Astrocyte (in vitro differentiated cells and primary cell): ENCODE measurements at places on chromosomes 5 and 9. TPM values are rescaled to one million over a fixed set of nuclear protein-coding genes. Genes with fewer than 3 reads are reported as not detected.
A peak's percentile ranks its signal among the peaks of the same experiment; 100 is the strongest.

- no peaks in the 10 kb centered on the region for H3K27me3 ChIP-seq
- H3K27ac ChIP-seq: peak overlapping the region; percentile 70
- H3K4me1 ChIP-seq: peaks cover 41% of the 10 kb centered on the region
- peaks cover 46% of the 10 kb centered on the region for H3K36me3 ChIP-seq
- no peak overlapping the region for H3K4me3 ChIP-seq
- DNase-seq: peak; percentile 84
These were observed 35.2 kb downstream of the RAI14 start for GRCh38 chr5:34691326-34691725.

DOK3 gene
- 15.6 and 16.3 TPM in 2 replicates for total RNA-seq

ERGIC1 gene
- total RNA-seq: 131 and 137 TPM in 2 replicates

TMEM252 gene
- not detected in 2 replicates for total RNA-seq

DNA sequence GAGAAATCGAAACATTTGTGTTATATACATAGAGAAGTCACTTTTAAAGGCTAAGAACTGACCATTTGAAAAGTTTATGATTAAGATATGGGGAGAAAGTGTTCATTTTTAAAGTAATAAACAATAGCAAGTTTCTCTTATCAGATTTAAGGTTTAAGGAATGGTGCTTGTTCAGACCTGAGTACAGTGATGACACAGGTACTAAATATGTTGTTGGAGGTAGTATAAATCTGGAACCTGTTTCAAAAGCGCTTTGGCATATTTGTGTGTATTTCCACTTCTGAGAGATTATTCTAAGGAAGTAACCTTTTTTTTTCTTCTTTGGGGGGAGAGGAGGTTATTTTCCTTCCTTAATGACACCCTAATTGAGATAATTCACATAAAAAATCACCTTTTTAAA lies 18.4 kb downstream of the CDC42SE2 start:
- H3K4me1 ChIP-seq: peaks cover 5% of the 10 kb centered on the region
- DNase-seq: no peak
- no peaks in the 10 kb centered on the region for H3K27me3 ChIP-seq
- no peak overlapping the region for H3K27ac ChIP-seq

- H3K27ac ChIP-seq: no peak overlapping the region
- no peaks in the 10 kb centered on the region for H3K4me1 ChIP-seq
- no peak for DNase-seq
- H3K27me3 ChIP-seq: no peaks in the 10 kb centered on the region
- H3K4me3 ChIP-seq: no peak overlapping the region
These were observed 300.0 kb downstream of the PIK3R1 start for GRCh38 chr5:68515514-68515913.

ENTPD8 gene
- 0.11 TPM in 1 of 2 replicates, not detected in the other for total RNA-seq

ADAMTS16 gene
- 5.7 and 11.4 TPM in 2 replicates for total RNA-seq
